ENCODE measurements at places on chromosomes 1 and 21.

GRCh38 chr1:112508278-112509004, at the start of gene WNT2B:
Gene WNT2B, plus strand, starts transcription at chr1:112508965. Its CDS starts 298 bp downstream, at chr1:112509263.
- no peak for DNase-seq

DNA sequence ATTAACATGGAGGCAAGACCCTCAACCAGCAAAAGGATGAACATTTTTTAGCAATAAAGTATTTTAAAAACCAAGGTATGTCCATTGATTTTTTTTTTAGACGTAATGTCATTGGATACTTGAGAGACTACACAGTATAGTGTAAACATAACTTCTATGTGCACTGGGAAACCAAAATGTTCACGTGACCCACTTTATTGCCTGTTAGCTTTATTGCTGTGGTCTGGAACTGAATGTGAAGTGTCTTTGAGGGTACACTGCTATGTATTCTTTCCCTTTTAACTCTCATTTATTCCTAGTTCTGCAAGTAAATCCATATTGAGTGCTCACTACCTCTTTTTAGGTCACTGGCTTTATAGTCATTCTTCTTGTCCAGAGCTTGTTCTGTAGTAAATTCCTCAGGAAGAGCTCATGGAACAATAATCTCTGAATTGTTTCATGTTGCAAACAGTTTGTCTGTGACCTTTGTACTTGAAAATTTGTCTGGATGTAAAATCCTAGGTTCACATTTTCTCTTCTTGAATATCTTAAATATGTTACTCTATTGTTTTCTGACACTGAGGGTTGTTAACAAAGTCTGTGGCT, 20.6 kb downstream of the ABCD3 start:
- DNase-seq: no peak

GRCh38 chr1:156098784-156099183, 15.7 kb upstream of the LMNA start:
- DNase-seq: no peak

DNA sequence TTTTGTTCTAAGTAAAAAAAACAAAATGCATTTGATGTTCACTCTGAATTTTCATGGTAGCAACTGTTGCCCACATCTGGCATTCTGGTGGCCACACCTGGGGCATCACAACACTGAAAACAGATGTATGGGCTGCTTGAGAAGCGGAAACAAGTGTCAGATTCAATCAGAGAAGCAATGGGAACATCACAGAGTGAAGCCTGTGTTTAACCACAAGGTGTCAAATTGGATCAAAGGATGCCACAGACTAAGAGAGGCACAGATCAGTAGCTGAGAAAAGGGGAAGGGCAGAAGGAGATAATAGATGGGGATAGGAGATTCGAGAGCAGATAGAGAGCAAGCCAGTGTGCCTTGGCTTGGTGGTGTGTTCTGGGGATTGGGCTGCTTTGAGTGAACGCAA, 49.8 kb upstream of the MTF2 start:
- DNase-seq: no peak

DNA sequence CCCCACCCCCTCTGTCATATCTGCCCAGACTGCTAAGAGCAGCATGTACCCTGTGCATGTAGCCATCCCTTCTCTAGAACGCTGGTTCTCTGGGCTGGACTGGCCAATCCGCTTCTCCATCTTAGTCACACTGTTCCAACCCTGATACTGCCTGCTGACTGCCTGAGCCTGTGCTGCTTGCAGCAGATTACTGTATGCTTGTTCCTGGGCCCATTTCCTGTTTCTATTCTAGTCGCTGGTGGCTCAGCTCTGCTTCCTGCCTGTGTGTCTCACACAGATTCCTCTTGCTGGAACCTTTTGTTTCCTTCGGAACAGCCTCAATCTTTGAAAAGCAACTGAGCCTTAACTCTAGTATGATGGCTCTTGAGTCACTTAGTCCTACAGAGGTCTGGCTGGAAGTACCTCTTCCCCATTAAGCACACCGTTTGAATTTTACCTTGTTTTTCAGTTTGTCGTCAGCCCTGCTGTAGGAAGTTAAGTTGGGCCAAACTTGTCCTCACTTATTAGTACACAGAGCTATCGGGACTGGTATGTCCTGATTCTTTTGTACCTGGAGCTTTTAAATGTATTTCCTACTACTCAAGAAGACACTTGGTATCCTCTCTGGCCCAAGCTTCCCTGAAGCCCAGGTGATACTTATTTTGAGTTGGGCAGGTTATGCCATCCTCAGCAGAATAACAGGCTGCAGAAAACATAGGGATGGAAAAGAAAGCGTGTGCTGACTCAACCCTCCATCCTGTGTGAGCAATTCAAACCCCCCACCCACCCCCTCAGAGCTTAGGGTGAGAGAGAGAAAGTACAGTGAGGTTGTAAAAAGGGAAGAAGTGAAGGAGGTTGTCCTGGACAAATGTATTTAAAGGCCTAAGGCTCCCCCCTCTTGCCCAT, 43.4 kb upstream of the PIGV start:
- no peak for DNase-seq

DNA sequence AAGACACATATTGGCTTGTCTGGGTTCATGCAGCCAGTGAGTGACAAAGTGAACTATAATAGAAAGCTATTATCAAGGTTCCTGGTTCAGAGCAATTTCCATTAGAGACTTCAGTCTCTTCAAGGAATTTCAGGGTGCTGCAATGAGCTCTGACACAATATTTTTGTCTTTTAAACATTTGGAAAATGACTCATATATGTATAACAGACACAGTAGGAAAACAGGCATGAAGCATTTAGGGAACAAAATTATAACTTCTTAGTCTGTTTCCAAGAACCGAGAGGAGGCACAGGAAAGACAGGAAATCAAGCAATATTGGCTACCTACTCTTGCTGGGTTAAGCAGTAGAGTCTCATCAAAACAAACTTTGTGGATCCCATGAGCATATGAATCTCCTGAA, 170.4 kb downstream of the PTPRC start:
- no peak for DNase-seq

GRCh38 chr1:88327391-88328267, 356.4 kb upstream of the PKN2 start:
- DNase-seq: no peak

GRCh38 chr1:240621249-240621648, 9.3 kb upstream of the GREM2 start:
- DNase-seq: no peak

DNA sequence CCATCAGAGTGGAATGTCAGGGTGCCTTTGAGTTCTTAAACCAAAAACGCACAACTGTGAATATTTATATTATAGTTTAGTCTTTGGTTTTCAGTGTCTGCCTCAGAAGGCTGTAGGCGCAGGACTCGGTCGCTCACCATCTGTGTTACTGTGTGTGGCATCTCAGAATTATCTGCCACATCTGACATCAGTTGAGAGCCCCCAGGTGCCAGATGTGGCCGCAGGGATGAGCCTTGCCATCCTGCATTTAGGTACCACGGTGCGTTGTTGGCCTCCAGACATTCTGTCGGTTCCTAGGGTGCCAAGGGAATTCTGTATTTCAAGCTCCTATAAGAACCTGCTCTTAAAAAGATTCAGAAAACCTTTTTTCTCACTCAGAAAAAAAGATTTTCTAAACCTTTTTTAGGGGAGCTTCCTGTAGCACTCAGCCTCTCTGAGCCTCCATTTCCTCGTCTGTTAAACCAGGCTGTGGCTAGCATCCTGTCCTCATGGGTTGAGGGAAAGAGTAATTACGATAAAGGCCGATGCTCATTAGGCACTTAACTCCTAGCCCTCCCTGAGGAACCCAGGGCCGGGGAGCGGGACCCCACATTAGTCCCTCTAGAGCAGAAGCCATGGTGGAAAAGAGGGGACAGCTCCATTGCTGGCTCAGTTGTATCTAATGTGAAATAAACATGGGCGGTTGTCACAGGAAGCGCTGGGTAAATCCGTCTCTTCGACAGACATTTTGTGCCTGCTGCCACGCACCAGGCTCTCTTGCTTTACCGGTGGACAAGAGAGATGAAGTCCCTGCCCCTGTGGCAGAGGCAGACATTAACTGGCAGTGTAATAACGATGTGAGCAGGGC, 70.2 kb upstream of the MORC3 start:
- no peak for DNase-seq

DNA sequence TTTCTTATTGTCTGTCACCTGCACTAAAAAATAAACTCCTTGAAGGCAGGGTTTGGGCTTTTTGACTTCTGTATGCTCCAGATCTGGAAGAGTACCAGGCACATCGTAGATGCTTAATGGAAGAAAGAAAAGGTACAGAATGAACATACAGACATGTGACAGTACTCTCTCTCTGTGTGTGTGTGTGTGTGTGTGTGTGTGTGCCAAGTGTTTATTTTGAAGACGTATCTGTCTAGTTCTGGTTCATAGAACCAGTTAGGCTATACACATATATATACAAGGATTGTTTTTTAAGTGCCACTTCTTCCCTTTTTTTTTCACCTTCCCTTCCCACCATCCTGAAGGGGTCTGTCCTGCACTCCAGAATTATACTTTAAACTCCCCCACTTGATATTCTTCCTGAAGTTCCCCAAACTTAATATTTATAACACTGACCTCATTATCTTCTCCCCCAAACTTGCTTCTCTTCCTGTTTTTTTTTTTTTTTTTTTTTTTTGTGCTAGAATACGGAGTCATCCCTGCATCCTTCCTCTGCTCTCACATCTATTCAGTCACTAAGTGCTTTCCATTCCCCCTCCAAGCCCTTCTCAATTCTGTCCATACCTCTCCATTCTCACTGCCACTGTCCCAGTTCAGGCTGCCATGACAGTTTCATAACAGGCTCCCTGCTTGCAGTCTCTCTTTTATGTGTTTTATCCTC, 5.4 kb upstream of the KCNA3 start:
- no peak for DNase-seq

DNA sequence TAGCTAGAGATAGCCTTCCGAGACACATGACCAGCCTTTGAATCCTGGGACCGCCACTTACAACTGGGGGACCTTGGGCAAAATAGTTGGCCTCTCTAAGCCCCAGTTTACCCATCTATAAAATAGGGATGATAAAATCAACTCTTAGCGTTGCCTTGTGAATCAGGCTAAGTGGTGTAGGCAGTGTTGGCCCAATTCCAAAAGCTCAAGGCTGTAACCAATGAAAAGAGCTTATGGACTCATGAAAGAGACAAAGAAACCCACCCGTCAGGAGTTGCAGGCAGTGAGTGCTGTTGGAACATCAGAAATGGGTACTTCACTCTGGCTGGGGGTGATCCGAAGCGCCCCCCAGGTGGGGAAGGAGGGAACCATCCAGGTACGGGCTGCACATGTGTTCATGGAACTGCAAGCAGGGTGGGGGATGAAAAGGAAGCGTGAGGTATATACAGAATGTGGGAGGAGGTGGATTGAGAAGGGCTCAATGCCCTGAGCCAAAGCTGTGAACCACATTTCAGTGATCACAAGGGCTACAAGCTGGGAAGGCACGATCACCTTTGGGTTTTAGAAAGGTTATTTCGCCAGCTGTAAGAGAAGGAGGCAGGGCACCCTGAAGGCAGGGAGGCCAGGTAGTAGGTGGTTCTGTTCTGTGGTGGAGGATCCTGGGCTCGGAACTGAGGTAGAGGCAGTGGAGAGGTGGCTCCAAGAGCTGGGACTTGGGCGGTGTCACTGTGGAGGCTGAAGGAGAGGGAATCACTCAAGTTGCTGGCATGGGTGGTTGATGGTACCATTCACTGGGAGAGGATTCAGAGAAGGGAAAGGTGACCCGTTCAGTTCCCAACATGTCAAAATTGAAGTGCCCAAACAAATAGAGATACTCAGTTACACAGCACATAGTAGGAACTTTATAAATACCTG, 11.4 kb upstream of the KIAA1614 start:
- no peak for DNase-seq

- DNase-seq: peak; percentile 3
Observed at GRCh38 chr21:41364308-41364707, 2.5 kb downstream of the MX2 start.

GRCh38 chr1:166910396-166910994, 34.4 kb upstream of the TADA1 start:
- no peak for DNase-seq

DNA sequence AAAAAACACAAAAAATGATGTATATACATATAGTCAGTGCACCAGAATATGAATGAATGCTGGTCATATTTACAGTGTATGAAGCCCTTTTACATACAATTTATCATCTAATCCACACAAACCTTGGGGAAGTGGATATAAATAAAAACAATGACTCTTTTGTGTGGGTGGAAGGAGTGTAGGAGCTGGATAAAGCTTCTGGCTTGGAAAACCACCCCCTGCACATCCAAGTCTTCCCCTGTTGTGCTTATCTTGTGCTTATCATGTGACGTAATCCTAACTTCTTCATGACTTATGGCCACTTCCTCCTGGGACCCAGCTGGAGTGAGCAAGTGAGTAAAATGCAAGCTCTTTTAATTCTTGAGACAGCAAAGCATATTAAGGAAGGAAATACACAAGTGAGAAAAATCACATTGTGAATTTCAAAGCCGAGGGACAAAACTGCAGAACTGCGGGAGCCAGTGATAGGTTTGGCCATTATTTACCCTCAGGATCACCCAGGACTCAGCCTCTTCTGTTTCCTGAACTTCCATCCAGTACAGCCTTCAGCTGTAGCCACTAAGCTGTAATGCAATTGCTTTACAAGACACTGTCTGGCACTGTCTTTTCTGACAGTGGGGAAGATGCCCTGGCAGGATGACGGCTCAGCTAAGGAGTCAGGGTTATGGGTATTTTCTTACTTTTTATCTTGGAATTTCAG, 104.0 kb upstream of the PPM1J start:
- DNase-seq: no peak

GRCh38 chr1:9590201-9590600, 1.5 kb downstream of the TMEM201 start:
- no peak for DNase-seq

DNA sequence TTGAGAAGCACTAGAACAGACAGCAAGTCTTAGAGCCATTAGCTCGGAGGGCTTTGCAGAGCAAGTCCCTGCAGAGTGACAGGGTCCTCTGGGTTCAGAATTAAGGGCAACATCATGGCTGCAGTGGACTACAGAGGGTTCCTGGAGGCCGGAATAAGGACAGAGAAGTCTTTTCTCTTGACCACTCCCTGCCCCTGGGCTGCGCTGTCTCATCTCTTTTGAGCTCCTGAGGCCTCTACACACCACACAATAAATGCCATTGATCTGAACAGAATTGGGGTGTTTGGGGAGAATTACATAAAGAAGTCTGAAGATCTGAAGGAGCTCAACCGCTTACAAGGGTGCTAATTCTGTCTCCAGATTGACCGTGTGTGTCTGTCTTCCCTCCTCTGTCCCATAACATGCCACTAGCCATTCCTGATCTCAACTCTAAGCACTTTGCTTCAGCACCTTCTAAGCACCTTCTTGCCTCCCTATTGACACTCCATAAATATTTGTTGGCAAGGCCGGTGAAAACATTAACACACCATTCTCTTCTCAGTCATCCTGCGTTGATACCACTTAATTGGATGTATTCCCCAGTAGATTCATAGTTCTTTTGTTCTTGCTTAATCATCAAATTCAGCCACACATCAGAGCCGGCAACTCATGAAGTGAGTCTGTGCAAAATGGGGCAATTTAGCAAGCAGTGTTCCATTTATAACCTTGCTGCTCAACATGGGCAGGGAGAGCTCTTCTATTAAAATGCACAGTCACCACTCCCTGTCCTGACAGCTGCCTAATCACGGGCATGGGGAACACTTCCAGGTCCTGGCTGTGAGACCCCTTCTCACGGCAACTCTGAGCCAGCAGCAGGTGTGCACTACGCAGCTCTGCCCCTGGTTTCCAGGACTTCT, 49.7 kb downstream of the NMNAT2 start:
- no peak for DNase-seq

GRCh38 chr1:107673006-107673405, 292.0 kb downstream of the VAV3 start:
- no peak for DNase-seq
